NCI-H1930 (cell line): ENCODE measurements at places on chromosomes 4 and X.

- no peak for DNase-seq
These were observed 145.1 kb downstream of the NHS start for GRCh38 chrX:17520016-17520615.

GRCh38 chr4:76203541-76203940 lies 10.1 kb downstream of the SCARB2 start:
- DNase-seq: no peak

GRCh38 chr4:56619160-56619559 lies 61.9 kb downstream of the HOPX start:
- no peak for DNase-seq

DNA sequence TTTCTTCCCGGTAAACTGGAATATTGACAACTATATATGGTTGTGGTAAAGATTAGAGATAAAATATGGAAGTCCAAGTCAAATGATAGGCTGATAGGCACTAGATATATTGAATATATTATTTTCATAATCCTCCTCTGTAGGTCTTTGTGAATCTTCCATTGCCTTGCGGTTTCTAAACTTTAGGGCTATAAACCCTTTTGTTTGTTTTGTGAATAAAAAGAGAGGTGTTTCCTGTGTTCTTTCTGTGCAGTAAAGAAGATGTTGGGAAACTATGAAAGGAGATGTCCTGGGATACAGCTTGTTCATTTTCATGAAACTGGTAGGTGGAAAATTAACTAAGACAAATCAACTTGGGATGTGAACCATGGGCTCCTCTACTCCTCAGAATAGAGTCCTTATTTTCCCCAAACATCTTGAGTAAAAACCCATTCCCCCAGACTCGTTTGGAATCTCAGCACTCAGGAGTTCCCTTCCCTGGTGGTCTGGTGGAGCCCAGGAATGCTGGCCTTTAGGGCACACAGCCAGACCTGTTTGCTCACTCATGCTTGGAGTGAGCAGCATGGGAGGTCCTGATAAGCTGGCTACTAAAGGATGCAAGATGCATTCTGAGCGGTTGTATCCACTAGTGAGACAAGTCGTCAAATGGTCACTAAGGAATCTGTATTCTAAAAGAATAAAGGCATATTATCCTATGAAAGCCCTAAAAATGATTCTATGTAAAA lies 22.2 kb downstream of the PRDM8 start:
- DNase-seq: no peak

GRCh38 chr4:28464823-28465222 lies 1604.2 kb downstream of the STIM2 start:
- DNase-seq: no peak

GRCh38 chr4:80182237-80182866 lies 15.0 kb upstream of the PRDM8 start:
- no peak for DNase-seq

DNA sequence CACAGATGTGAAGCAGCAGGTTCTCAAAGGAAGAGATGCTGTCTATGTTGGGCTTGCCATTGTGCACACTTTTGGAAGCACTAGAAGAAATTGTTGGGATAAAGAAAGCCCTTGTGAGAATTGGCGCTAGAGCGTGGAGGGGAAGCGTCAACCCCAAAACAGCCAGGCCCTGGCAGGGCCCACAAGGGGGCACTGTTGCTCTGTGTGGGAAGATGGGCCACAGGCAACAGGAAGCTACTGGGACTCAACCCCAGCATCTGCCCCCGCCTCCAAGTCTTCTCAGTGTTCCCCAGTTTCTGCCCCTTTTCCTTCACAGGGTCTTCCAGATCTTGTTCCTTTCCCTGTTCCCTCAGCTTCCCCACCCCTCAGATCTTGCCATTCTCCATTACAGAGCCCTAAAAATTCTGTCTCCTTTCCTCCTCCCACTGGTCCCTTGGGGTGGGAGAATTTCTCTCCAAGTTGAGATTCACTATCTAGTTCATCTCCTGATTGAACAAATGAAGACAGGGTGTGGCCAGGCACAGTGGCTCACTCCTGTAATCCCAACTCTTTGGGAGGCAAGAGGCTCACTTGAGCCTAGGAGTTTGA lies 85.5 kb downstream of the STARD8 start:
- DNase-seq: peak; percentile 1

- DNase-seq: no peak
These were observed 89.4 kb downstream of the TNIP2 start for GRCh38 chr4:2666722-2667247.

GRCh38 chr4:114025176-114025777 lies 45.8 kb upstream of the ARSJ start:
- DNase-seq: no peak

GRCh38 chr4:100049872-100050271 lies 99.8 kb upstream of the H2AZ1 start:
- DNase-seq: no peak

GRCh38 chr4:163600727-163601126 lies 106.2 kb downstream of the TMA16 start:
- DNase-seq: no peak

- DNase-seq: no peak
These were observed 32.4 kb upstream of the PDLIM3 start for GRCh38 chr4:185567381-185568376.

DNA sequence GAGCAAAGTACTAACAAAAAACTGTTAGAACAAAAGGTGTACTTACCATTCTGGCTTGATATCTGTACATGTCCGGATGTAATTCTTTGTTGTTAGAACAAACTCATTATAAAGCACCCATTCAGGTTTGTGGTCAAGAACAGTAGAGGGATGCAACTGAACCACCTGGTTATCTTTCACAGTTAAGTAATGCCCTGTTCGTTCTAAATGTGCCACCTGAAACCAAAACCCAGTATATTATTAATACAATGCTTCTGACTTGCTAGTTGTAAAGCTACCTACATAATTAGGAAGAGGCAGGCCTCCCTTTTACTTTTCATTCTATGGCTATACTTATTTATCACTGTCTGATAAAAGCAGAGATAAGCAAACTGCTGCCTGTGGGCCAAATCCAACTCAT lies 54.8 kb downstream of the DHX15 start:
- no peak for DNase-seq

GRCh38 chr4:158459085-158459820 lies 62.4 kb upstream of the RXFP1 start:
- DNase-seq: no peak

DNA sequence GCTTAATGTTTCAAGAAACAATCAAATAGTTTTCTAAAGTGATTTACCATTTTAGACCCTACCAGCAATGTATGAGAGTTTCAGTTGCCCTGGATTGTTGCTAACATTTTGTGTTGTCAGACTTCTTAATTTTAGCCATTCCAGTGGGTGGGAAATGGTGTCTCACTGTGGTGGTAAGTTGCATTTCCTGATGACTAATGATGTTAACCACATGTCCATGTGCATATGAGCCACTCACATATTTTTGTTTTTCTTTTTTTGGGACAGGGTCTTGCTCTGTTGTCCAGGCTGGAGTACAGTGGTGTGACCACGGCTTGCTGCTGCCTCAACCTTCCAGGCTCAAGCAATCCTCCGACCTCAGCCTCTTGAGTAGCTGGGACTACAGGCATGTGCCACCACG lies 48.3 kb downstream of the MED28 start:
- DNase-seq: no peak

DNA sequence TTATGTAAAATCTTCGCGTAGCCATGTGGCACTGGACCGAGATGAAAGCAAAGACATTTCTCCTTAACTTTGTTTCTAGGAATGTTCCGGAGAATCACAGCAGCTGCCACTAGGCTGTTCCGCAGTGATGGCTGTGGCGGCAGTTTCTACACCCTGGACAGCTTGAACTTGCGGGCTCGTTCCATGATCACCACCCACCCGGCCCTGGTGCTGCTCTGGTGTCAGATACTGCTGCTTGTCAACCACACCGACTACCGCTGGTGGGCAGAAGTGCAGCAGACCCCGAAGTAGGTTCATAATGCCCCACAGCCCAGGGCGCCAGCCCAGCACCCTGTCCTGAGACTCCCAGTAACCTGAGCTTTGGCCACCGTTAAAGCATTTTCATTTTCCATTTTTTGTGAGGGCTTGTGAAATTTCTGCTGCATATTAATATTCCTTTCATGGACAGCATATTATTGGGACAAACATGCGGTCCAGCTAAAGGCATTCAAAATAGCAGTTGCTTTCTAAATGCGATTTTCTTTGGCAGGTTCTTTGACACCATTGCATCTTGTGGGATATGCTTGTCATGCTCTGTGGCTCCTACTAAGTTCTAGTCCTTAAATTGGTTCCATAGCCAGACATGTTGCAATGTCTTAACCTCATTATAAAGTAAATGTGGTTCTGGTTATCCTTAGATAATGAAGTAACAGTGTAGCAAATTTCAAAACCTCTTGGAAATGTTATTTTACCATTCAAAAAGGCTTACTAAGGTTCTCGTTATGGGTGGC lies 49.1 kb upstream of the MSANTD1 start:
- no peak for DNase-seq

- DNase-seq: no peak
These were observed 4.6 kb downstream of the TXK start for GRCh38 chr4:48129307-48130014.

DNA sequence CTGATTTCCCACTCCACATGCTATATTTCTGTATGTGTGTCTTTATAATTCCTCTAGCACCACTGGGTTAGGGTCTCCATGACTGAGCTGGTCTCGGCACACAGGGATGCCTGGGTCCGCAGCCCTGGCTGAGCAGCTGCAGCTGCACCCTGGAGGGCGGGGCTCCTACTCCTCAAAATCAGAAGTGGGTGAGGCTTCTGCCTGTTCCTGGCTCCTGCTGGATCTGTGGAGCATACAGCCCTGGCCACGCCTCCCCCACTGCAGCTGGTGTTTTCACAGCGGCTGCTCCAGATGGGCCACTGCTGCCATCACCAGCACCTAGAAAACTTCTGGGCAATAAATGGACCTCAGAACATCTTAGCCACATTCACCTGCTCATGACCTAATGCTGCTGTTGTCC lies 30.9 kb downstream of the SPCS3 start:
- DNase-seq: no peak

DNA sequence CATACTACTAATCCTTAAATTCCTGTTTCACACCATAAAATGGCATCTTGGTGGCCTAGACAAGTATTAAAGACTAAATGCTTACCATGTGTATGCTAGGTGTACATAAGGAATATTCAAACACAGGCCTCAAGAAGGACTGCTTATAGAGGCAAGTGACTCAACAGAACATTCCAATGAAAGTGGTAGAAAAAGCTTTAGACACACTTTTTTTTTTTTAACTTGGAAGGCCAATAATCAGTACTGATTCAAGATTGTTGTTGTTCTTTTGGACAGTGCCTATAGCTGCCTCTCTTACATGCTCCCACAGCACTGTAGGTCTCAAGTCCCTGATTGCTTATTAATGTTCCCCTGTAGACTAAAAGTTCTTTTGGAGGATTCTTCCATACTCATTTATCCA lies 77.6 kb downstream of the FBXL5 start:
- no peak for DNase-seq

DNA sequence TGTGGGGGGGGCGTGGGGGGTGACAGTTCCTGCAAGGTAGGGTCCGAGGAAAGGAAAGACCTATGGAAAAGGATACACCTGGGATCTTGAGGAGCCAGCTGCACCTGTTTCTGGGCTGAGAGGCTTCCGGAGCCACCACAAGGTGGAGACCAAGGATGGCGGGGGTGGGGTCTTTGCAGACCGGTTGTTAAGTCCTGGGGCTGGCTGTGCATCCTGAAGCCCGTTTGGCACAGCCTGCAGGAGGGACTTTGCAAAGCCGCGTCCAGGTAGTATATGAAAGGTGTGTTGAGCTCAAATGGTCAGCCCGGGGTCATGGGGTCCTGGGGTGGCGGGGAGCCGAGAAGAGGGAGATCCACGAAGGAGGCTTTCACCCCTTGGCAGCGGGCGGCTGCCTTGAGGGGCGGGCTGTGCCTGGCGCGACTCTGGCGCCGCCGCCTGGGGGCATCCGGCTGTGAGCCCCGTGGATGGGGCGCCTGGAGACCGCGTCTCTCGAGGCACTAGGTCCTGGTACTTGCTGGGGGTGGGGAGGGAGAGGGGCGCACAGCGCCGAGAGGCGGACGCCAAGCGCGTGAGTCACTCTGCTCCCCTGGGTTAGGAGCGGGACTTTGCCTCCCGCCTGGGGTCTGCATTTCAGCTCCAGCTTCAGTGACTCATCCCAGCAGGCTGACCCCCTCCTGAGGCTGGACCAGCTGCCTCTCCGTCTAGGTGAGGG lies 58.2 kb upstream of the DYNLT3 start:
- peak; percentile 38 for DNase-seq

DNA sequence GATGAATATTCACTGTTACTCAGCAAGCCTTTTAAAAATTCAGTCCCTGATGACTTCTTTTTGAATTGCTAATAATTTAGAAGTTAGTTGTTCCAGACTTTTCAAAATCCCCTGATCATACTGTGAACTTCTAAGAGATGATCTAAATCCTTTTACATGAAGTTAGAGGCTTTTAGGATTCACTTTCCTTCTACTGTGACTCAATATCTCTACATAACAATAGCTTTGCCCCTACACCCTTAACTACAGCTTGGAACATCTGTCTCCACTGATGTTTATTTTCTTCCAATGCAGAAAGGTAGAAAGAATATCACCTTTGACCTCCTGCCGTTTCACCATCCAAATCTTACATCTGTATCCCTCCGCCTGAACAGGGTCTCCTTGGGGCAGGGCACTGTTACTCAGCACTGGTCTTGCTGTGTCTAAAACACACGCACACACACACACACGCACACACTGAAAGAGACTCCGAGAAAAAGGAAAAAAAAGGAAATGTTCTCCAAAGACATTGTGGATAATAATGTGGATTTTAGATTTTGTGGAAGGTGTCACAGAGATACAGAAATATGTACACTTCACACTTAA lies 111.6 kb upstream of the GPRIN3 start:
- DNase-seq: no peak

DNA sequence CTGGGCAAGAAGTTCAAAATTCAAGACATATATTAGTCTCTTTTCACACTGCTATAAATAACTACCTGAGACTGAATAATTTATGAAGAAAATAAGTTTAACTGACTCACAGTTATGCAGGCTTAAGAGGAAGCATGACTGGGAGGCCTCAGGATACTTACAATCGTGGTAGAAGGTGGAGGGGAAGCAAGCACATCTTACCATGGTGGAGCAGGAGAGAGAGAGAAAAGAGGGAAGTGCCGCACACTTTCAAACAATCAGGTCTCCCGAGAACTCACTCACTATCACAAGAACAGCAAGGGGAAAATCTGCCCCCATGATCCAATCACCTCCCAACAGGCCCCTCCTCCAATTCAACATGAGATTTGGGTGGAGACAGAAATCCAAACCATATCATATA lies 273.3 kb upstream of the RASGEF1B start:
- DNase-seq: no peak

DNA sequence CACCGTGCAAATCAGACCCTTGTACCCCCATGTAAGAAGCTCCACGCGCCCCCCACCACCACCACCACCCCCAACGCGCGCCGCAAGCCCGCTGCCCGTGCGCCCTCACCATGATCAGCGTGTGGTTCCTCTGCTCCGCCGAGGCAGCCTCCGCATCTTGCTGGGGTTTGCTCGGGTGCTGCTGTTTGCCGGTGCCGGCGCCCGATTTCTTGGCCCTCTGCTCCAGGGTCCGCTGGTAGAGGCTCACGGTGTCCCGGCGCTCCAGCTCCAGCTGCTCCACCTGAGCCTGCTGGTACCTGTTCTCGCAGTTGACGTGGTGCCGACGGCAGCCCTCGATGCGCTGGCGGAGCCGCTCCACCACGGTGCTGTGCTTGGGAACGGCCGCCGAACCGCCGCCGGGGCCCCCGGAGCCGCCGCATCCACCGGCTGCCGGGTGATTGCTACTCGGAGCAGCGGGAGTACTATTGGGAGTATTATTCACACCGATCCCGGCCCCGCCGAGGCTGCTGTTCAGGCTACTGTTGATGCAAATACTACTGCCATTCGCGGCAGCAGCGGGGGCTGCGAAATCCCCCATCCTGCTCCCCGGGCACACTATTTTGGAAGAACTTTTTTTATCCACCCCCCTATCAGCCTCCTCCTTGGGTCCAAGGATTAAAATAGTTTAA lies 1.1 kb downstream of the MAML3 start:
- DNase-seq: no peak
